ENCODE measurements at places on chromosomes 3 and 15.

GRCh38 chr3:107110596-107111305 lies 266.5 kb upstream of the CCDC54 start:
- H3K4me1 ChIP-seq, result no peaks in the 10 kb centered on the region
- H3K4me3 ChIP-seq, result no peak overlapping the region
- H3K27ac ChIP-seq, result no peak overlapping the region

DNA sequence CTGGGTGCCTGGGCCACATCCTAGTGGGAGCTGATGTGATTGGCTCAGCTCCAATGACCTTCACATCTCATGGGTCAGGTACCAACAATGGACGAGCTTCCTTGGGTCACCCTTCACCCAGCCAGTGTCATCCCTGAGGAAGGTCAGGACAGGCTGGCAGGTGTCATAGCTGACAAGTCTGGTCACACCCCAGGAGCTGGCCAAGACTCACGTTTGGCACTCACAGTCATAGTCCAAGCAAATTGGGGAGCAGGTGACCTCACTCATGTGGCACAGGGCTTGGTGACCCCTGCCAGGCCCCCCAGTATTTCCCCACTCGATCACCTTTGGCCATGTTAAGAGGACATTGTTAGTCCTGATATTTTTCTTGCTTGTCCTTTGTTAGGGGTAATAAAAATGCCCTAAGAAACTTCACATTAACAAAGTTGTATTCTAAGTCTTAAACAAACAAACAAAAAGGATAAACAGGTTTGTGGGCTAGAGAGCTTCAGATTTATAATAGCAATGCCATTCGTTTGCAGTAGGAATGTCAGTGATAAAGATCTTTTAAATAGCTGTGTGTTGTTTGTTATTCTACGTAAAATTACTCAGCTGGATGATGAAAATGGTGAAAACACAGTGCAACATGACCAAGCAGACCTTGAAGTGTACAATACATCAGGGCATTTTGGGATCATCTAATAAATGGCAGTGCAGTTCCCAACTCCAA lies 79.5 kb upstream of the POMGNT2 start:
- no peaks in the 10 kb centered on the region for H3K36me3 ChIP-seq
- no peak overlapping the region for H3K4me3 ChIP-seq
- peaks cover 12% of the 10 kb centered on the region for H3K4me1 ChIP-seq
- no peak for DNase-seq
- peaks cover 4% of the 10 kb centered on the region for H3K27me3 ChIP-seq
- H3K27ac ChIP-seq, result no peak overlapping the region

DNA sequence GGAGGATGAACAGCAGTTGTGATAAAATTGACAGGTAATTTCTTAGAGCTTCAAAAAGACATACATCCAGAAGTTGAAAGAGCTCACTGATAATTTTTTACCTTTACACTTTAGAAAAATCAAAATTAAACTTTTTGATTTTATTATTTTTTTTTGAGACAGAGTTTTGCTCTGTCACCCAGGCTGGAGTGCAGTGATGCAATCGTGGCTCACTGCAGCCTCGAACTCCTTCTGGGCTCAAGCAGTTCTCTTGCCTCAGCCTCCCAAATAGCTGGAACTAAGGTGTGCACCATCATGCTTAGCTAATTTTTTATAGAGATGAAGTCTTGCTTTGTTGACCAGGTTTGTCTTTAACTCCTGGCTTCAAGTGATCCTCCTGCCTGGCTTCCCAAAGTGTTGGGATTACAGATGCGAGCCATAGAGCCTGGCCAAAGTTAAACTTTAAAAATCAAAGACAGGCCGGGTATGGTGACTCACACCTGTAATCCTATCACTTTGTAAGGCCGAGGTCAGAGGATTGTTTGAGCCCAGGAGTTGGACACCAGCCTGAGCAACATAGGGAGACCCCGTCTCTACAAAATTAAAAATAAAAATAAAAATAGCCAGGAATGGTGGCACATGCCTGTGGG lies 21.7 kb downstream of the PLA2G4F start:
- no peak overlapping the region for H3K27ac ChIP-seq
- H3K27me3 ChIP-seq, result peaks cover 18% of the 10 kb centered on the region
- DNase-seq, result no peak

DNA sequence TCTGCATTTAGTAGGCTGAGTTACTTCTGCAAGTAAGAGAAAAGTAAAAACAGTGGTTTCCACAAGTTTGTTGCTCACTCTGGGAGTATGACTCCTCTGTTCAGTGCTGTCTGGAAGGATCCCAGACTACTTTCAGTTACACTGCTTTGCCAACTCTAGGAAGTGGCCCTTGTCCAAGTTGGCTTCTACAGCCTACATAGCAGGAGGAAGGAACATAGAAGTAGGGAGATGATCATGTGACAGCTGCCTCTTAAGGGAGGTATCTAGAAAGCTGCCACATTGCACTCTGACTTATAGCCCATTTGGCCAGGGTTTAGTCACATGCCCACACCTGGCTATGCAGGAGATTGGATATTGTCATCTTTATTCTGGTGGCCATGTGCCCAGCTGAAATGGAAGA lies 298.1 kb downstream of the NSUN3 start:
- no peak overlapping the region for H3K27ac ChIP-seq
- no peaks in the 10 kb centered on the region for H3K36me3 ChIP-seq
- no peaks in the 10 kb centered on the region for H3K4me1 ChIP-seq
- no peak for DNase-seq

- DNase-seq, result no peak
- H3K27me3 ChIP-seq, result peaks cover 26% of the 10 kb centered on the region
- H3K36me3 ChIP-seq, result no peaks in the 10 kb centered on the region
- H3K4me1 ChIP-seq, result no peaks in the 10 kb centered on the region
- no peak overlapping the region for H3K27ac ChIP-seq
These were observed 29.7 kb upstream of the MDFIC2 start for GRCh38 chr3:70342149-70342548.

GRCh38 chr3:132730891-132731580 lies 8.8 kb upstream of the NPHP3 start:
- no peaks in the 10 kb centered on the region for H3K36me3 ChIP-seq
- H3K4me1 ChIP-seq, result no peaks in the 10 kb centered on the region
- H3K27ac ChIP-seq, result no peak overlapping the region
- no peak overlapping the region for H3K4me3 ChIP-seq
- DNase-seq, result no peak

DNA sequence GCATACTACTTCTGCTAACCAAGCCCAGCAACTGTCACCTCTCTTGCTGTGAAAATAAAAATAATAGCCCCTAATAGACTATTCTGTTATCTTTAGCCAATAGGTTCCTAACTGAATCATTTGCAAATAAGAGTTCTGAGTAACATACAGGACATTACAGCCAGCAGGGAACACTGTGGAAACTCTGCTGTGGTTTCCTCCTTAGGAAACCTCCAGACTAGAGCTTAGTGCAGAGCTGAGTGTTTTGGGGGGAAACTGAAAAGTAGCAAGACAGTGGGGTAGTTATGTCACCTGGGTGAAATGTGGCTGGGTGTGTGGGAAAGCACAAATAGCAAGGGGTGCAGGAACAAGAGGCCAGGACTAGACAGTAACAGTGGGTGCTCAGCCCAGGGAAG lies 32.4 kb downstream of the DZIP1L start:
- no peak overlapping the region for H3K27ac ChIP-seq
- no peaks in the 10 kb centered on the region for H3K4me1 ChIP-seq
- no peaks in the 10 kb centered on the region for H3K36me3 ChIP-seq
- no peak for DNase-seq
- H3K27me3 ChIP-seq, result peaks cover 37% of the 10 kb centered on the region

- H3K4me3 ChIP-seq, result no peak overlapping the region
- no peak overlapping the region for H3K27ac ChIP-seq
- DNase-seq, result no peak
- H3K27me3 ChIP-seq, result no peaks in the 10 kb centered on the region
- no peaks in the 10 kb centered on the region for H3K36me3 ChIP-seq
These were observed 19.8 kb upstream of the LYSMD4 start for GRCh38 chr15:99753066-99753465.

- H3K27ac ChIP-seq, result no peak overlapping the region
- peaks cover 8% of the 10 kb centered on the region for H3K27me3 ChIP-seq
- no peaks in the 10 kb centered on the region for H3K4me1 ChIP-seq
- no peak overlapping the region for H3K4me3 ChIP-seq
These were observed 283.4 kb upstream of the ATP11B start for GRCh38 chr3:182509844-182510460.

GRCh38 chr3:101131767-101132166 lies 138.5 kb upstream of the ABI3BP start:
- H3K36me3 ChIP-seq, result peaks cover 4% of the 10 kb centered on the region
- DNase-seq, result no peak
- no peak overlapping the region for H3K4me3 ChIP-seq
- peaks cover 11% of the 10 kb centered on the region for H3K4me1 ChIP-seq
- H3K27ac ChIP-seq, result no peak overlapping the region
